Activated CD4-positive, alpha-beta memory T cell treated with anti-CD3 and anti-CD28 coated beads for 36 hours (primary cell): ENCODE measurements at places on chromosomes 3 and 15.

- DNase-seq: no peak
Observed at GRCh38 chr3:195240171-195240701, 30.7 kb downstream of the XXYLT1 start.

DNA sequence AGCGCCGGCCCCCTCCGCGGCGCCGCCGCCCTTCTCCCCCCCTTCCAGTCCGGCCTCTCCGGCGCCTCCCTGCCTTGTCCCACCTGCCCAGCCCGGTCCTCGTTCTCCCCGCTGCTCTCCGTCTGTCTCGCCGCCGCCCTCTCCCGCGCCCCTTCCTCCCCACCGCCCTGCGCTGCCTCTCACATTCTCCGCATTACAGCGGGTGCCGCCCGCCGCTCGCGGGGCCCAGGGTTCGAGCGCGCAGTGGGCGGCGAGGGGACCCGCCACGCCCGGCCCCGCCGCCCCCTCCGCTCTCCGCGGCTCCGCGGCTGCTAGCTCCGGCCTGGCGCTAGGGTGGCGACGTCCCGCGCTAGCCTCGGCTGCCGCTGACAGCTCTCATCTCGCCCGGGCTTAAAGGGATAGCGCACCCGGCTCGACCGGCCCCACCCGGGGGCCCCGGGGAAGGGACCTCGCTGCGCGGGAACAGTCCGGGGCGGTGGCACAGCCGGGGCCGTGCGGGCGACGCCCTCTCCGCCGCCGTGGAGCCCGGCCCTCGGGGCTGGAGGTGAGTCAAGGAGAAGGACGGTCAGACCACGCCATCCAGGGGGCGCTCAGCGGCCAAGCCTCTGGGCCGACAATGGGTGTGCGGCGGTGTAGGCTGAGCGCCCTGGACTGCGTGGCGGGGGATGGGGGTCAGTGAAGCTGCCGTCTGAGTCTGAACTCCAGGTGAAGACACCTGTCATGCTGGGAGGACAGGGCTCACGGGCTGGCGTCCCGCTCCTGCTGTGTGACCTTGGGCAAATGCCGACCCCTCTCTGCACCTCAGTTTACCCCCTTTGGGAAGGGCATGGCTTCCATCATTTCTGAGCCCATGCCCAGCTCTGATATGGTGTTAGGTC, 187.4 kb upstream of the LINGO1 start:
- peak; percentile 14 for DNase-seq

DNA sequence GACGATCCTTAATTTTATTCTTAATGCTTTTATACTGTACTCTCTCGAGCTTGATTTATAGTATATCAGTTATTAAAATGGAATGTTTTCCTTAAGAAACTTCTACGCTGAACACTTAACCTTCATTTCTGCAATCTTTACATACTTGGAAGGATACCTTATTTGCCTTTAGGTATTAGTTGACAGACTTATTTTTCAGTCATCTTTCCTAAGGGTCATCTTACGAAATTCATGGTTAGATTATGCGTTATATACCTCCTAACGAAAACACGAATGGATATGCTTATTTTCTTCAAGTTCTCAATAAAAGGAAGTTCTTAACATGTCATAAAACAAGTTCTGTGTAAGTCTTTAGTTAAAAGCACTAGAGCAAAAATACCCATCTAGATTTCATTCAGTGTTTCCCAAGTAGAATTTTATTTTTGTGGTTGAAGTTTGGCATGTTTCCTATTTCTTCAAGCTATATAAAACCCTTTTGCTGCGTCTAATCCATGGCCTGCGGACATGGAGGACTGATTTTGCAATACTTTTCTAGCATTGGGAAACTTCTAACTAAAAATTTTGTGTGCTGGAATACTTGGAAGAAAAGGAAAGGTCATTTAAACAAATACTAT, 231.3 kb downstream of the TP63 start:
- DNase-seq: no peak

GRCh38 chr15:28935316-28935715, 49.5 kb downstream of the APBA2 start:
- peak; percentile 60 for DNase-seq

DNA sequence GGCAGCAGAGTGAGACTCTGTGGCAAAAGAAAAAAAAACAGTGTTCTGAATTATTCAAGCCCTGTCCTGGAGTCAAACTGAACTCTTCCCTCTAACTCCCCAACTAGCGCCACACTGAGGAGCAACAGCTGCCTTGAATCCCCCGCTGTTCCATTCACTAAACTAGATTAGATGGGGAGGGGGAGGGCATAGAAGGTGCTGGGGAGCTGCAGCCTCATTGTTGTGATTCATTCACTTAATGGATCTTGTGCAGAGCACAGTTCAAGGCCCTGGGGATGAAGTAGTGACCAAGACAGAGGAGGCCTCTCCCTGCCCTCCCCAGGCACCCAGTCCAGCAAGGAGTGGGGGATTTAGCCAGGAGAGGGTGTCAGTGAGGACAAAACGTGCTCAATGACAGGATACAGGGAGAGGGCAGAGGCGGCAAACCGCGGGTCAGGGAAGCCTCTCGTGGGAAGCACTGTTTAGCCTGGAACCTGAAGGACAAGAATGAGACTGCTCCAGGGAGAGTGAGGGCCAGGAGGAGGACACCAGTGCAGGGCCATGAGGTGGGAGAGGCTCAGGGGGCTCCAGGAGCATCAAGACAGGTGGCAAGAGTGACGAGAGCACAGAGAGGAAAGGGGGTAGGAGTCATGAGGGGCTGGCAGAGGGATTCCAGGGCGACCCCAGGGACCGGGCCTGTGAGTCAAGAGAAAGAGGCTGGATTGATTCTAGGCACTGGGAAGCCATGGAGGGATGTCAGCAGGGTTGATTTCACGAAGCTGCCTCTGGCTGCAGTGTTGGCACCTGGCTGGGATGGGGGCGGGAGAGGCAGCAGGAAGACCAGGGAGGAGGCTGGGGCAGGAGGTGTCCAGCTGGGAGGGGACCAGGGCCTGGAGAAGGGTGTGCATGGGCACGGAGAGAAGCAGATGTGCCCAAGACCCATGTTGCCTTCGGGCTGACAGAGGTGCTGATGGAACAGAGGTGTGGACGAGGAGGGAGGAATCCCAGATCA, 31.4 kb downstream of the ALS2CL start:
- DNase-seq: peak; percentile 4

DNA sequence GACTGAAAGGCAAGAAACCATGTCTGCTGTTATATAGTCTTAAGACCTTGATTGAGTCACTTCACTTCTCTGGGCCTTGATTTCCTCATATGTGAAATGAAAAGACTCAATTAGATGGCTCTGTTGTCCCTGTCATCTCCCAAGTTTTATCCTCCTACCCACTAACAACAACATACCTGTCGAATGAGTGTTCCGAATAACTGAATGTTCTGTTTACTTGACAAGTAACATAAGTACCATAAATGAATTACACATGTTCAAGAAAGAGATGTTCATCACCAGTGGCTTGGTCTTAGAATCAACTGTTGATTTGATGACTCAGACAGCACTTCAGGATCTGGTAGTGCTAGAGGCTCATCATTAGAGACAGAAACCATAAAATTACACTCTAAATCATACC, 311.7 kb downstream of the VPS13C start:
- no peak for DNase-seq
